ENCODE measurements at places on chromosomes 16 and 17.
A peak's percentile ranks its signal among the peaks of the same experiment; 100 is the strongest.

DNA sequence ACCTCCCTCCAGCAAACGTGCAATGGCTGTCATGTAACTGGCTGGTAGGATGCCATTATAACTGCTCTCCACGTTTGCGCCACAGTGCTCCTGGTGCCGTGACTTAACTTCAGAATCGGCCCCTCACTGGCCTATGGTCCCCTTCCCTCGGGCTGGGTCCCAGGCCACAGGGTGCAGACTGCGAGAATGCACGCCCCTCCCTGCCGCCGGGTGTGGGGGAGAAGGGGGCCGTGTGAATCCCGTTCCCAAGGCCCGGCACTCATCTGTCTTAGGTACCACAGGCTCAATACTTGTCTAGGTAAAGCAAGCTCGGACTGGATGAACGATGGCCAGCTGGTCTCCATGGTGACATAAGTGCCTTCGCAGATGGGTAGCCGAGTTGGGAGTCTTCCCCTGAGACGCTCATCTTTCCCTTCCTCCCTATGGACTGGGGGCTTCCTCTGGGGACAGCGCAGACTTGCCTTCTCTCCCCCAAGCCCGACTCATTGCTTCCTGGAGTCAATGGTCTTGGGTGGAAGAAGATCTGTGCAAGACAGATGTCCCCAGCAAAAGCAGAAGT, 37.8 kb downstream of the TIMM22 start:
- no peak overlapping the region for H3K27ac ChIP-seq
- no peak overlapping the region for H3K4me3 ChIP-seq
- no peak for DNase-seq
- no peaks in the 10 kb centered on the region for H3K36me3 ChIP-seq
- H3K4me1 ChIP-seq, result no peaks in the 10 kb centered on the region

DNA sequence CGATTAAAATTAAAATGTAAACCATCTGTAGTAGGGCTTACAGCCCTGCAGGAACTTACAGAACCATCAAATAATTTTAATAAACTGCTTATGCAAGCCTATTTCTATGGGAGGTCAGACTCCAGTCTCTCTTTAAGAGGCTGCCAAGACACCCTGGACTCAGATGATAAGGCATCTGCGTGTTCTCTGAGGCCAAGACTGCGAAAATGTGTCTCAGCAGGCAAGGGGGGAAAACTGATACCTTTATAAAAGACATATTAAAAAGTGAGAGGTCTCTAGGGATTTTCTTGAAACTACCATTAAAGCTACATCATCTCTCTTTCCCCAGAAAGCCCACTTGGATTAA, 32.2 kb downstream of the MPHOSPH6 start:
- no peak overlapping the region for H3K27ac ChIP-seq
- DNase-seq, result no peak

DNA sequence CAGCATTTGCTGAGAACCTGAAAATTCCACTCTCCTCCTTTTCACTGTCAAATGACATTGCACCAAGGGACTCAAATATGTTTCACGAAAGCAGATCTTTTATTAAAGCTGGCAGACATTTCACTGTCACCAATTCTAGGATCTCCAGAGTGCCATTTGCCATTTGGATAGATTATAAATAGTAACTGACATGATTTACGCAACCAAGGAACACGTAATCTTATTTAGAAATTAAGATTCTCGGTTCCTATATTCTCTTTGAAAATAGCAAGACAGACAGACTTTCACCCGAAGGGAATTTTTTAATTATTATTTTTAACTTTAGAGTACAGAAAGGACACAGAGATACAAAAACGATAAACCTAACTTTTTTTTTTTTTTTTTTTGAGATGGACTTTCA, 49.6 kb downstream of the ANKFY1 start:
- peaks cover 44% of the 10 kb centered on the region for H3K36me3 ChIP-seq
- no peaks in the 10 kb centered on the region for H3K4me1 ChIP-seq
- DNase-seq, result no peak
- no peak overlapping the region for H3K4me3 ChIP-seq
- no peak overlapping the region for H3K27ac ChIP-seq

- peaks cover 4% of the 10 kb centered on the region for H3K36me3 ChIP-seq
- peaks cover 7% of the 10 kb centered on the region for H3K27me3 ChIP-seq
- H3K27ac ChIP-seq, result no peak overlapping the region
- peak; percentile 59 for DNase-seq
Observed at GRCh38 chr17:79798299-79799173, 1.7 kb upstream of the CBX8 start.

DNA sequence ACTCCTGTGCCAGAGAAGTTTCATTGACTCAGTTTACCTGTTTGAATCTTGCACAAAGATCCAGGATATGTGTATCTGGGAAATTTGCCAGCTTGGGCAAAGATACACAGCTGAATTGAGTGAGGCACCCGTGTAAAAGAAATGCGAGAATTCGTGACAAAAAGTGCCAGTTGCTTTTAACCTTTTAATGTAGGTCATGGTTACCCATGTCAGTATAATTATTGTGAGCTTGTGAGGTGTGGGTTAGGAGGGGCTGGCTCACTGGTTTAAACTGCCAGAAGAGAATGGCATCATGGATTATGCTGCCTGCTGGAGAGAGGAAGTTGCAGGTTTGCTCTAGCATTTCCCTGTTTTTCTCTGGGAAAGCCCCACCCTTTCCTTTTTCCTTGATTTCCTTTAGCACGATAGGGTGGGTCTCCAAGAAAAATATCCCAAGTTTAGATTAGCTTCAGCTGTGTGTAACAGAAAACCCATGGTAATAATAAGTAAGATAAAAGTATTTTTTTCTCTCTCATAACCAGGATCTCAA, 24.8 kb upstream of the NDRG4 start:
- no peak overlapping the region for H3K27ac ChIP-seq
- no peak for DNase-seq
- H3K36me3 ChIP-seq, result no peaks in the 10 kb centered on the region
- no peaks in the 10 kb centered on the region for H3K27me3 ChIP-seq
- H3K4me1 ChIP-seq, result no peaks in the 10 kb centered on the region
- no peak overlapping the region for H3K4me3 ChIP-seq

DNA sequence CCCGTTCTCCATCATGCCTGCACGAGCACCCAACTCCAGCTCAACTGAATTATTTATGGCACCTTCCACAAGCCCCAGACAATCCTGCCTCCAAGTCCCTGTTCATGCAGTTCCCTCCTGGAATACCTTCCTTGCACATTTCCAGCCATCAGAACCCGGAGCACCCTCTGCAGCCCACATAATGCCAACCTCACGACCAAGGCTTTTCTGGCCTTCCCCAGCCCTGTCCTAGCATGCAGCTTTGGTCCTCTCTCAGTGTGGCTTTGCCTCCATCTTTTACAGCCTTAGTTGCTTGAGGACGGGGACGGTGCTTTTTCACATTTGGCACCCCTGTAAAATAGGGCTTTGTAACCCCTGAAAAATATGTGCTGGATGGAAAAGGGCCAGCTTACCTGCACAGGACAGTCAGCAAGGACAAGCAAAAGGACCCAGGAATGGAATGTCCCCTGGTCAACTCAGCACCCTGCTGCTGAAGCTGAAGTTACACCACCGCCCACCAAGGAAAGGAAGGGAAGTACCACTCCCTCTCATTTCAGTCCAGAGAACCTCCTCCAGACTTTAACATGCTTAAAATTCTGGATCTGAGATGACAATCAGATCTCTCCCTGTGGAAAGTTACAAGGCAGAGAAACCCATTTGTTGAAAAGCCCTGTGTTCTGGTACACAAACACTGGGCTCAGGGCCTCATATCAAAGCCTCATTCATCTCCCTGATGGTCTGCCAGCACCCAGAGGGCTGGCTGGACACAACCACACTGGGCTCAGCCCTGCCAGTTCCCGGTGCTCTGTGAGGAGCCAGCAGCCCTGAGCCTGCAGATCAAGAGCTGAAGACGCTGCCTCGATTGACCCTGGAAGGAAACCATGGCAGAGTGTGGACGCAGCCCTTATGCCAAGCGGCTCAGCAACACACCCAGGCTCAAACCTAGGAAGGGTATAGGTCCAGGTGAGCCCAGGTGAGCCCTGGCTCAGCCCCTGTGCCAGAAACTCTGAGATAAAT, 2.9 kb downstream of the SLC39A11 start:
- no peak for DNase-seq
- H3K4me3 ChIP-seq, result no peak overlapping the region
- no peak overlapping the region for H3K27ac ChIP-seq
- H3K27me3 ChIP-seq, result no peaks in the 10 kb centered on the region
- H3K4me1 ChIP-seq, result peaks cover 16% of the 10 kb centered on the region
- peaks cover 12% of the 10 kb centered on the region for H3K36me3 ChIP-seq

- H3K27me3 ChIP-seq, result peaks cover 24% of the 10 kb centered on the region
- H3K27ac ChIP-seq, result peak within 1 kb of the TSS; percentile 82
- H3K4me1 ChIP-seq, result peaks cover 28% of the 10 kb centered on the region
- H3K4me3 ChIP-seq, result peak within 1 kb of the TSS; percentile 86
- H3K36me3 ChIP-seq, result no peaks in the 10 kb centered on the region
Observed at GRCh38 chr16:2474877-2475412, at the start of gene TBC1D24. Gene TBC1D24 (plus strand): TSS chr16:2475127. CDS start chr16:2496149, 21,022 bp downstream.

DNA sequence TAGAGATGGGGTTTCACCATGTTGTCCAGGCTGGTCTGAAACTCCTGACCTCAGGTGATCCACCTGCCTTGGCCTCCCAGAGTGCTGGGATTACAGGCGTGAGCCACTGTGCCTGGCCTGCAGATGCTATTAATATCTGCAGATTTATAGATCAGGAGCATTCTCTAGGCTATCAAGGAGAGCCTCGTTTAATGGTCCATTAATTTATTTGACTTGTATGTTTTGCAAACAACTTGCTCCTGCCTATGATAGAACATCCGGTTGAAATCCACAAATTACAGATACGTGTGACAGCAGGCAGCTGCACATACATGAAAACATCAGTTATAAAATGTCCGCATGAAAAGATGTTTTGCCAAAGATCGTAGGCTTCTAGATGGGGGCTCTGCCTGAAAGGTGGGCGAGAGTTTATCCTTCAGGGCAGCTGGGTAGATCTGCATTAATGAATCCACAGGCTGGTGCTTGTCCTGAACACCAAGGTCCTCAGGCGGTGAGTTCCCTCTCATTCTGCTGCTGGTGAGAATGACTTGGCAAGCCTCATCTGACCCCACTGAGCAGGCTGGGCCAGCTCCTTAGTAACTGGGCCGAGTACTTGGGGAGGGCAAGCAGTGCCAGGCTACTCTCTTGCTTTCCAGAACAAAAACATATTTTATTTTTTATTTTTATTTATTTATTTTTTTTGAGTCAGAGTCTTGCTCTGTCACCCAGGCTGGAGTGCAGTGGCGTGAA, 37.1 kb upstream of the MGAT5B start:
- no peaks in the 10 kb centered on the region for H3K27me3 ChIP-seq
- H3K4me1 ChIP-seq, result no peaks in the 10 kb centered on the region
- H3K27ac ChIP-seq, result no peak overlapping the region
- H3K4me3 ChIP-seq, result no peak overlapping the region
- DNase-seq, result no peak
- no peaks in the 10 kb centered on the region for H3K36me3 ChIP-seq

DNA sequence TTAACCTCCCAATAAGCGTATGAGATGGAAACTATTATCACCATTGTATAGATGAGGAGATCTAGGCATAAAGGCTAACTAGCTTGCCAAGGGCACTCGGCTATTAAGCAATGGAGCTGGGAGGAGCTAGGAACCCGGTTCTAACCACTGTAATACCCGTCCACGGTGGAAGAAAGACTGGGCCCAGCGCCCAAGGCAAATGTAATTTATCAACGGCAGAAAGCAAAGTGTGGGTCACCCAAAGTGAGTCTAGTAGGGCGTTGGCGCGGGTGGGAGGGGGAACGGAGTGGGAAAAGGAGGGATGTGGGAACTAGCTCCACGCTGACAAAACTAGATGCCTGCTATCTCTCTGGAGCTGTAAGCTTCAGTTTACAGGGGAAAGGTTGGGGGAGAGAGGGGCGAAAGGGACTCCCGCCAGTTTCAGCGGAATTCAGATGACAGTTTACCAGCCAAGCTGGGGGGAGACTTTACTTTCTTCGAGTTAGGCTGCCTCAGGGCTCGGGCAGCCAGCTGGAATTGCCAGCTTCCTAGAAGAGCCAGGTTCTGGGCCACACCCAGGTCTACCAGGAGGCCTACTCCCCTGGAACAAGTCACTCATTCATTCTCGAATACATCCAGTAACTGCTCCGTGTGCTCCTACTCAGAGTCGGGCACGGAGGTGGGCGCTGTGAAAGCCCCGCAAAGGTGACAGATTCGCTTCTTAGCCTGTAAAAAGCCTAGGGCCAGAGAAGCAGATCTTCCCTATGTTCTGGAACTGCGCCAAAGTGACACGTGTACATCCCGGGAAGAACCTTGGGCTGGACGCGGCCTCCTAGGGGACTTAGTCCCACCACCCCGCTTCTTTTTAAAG, 837 bp downstream of the LRRC59 start:
- H3K36me3 ChIP-seq, result peaks cover 33% of the 10 kb centered on the region
- H3K27ac ChIP-seq, result peak overlapping the region; percentile 83

DNA sequence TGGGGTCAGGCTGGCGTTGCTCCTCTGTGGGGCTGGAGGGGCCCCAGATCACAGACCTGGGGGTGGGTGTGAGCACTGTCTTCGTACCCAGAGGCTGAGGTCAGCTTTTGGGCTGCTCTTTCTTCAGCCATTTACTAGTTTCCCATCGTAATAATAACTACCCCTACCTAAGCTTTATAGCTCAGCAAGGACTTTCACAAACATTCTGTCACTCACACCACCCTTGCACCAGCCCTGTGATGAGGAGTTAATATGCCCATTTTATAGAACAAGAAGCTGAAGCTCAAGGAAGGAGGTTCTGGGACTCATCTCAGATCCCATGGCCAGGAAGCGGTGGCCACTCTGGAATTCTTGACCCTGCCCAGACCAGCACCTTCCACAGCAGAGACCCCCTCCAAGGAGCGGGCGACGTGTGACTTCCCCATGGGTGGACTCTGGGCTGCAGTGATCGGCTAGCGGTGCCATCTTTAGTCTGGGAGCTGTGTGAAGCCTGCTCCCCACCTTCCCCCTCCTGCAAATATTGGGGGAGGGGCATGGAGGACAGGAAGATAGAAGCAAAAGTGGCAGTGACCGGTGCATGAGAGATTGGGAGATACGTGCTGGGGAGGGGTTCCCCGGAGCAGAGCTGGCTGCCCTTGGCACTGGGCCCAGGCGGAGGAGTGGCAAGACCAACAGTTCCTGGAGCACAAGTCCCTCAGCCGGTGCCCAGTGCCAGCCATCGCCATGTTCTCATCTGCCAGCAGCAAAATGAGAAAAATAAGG, 81.8 kb upstream of the TOB1 start:
- peaks cover 14% of the 10 kb centered on the region for H3K4me1 ChIP-seq
- H3K27ac ChIP-seq, result peak overlapping the region; percentile 95
- peak; percentile 93 for DNase-seq

Data from Peyer's patch (tissue), 4 donors.